Hematopoietic multipotent progenitor cell treated with erythropoietin and hydrocortisone succinate and interleukin-3 and kit ligand, for 6 days (in vitro differentiated cells): ENCODE measurements at places on chromosomes 3 and 15.

DNA sequence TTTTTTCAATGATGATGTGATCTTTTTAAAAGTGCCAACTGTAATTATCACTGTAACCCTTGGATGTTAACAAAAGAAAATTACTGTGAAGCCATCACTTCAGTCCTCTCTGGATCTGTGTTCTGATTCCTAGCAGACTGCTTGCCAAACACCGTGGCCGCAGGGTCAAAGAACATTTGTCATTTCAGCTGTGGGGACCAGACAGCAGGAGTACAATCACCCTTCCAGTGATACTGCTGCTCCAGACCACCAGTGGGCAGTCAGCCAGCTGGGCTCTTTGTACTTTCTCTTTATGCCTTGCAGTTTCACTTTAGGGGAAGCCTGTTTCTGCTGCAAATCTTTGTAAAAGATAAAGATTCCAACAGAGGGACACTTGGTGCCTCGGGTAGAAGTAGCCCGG is 770.0 kb downstream of the GRM7 start:
- DNase-seq = peak; percentile 69

DNA sequence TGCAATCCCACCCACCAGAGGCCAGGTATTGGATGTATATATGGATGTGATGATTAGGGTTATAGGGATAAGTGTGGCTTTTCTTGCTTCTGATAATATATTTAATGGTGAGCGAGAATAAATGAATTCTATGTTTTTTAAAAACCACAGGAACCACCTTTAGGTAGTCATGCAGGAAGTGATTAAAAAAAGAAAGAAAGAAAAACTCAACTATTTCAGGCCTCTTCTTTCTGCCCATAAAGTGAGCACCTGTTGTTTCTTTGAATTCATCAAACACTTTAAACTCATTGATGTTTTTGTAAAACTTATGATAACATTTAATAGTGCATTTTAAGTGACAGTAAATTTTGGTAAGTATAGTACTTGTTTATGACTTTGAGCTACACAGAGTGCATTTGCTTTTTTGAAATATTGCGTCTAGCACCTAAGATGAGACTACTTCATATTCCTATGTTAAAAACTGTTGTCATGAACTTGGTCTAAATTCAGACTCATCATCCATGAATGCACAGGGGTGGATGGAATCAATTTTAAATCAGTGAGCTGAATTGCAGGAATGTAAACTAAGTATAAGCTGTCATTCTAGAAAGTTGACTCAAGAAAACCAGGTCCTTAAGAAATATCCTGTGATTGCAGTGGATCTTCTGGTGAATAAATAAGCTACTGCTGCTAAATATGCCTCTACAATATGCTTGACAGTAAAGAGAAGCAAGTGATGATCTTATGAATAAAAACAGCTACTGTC is 764.4 kb upstream of the NECTIN3 start:
- DNase-seq = no peak

- DNase-seq = peak; percentile 58
Observed at GRCh38 chr3:196868297-196868661, 559 bp downstream of the SENP5 start.

DNA sequence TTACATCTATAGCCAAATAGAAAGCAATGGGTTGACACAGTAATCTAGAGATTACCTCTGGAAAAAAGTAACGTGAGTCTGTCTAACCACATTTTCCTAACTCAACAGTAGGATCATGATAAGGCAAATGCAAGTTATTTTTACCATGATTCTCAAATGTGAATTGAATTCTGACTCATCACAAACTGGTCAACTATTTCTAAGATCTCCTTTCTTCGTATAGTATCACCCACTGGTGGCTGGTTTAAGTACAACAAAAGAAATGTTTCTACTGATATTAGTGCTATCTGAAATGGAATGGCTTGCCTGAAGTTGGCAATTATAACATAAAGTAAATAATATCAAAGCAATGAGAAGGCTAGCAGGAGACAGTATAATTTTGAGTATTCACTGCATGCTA is 102.2 kb downstream of the ABI3BP start:
- peak; percentile 46 for DNase-seq

GRCh38 chr15:79036323-79036722 is 54.3 kb downstream of the RASGRF1 start:
- no peak for DNase-seq

DNA sequence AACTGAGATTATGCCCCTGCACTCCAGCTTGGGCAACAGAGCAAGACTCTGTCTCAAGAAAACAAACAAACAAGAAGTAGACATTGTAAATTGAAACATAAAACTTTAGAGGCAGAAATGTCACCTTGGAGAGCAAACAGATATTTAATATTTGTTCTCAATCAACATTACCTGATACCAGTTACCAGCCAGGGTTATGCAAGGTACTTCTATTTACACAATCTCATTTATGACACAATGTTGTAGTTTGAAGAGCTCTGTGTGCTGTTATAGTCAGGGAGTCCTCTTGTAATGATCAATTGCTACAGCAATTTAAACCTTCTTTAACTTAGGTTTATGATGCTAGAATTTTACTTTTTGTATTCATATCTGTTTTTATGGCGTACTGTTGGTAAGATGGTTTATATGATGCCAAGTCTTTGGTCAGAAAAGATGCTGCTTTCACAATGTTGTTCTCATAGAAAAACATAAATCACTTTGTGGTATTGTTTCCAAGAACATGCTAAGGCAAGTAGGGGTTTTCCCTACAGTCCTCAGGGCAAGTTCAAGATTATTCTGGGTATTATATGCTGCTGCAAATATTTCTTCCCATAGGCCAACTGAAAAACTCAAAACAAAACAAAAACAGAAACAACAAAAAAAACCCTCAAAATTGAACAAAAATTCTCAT is 173.5 kb downstream of the TNIK start:
- DNase-seq = no peak
